A549 treated with AZD2906 at 1 μM for 4 hours (cell line): ENCODE measurements at places on chromosomes 12 and 14. TPM values are rescaled to one million over a fixed set of nuclear protein-coding genes. Genes with fewer than 3 reads are reported as not detected.

YBX3 gene
- total RNA-seq, result 245 to 262 TPM (median 259 TPM) in 5 replicates

ALDH6A1 gene
- total RNA-seq, result 2.0 to 3.1 TPM (median 2.6 TPM) in 5 replicates

TMEM233 gene
- total RNA-seq, result 0.02 to 0.15 TPM (median 0.07 TPM) in 4 of 5 replicates, not detected in the other

CLEC1B gene
- not detected in 5 replicates for total RNA-seq

CLEC2A gene
- total RNA-seq, result not detected in 5 replicates

GPR65 gene
- not detected in 5 replicates for total RNA-seq

FGF6 gene
- not detected in 5 replicates for total RNA-seq

RALGAPA1 gene
- 6.1 to 7.4 TPM (median 6.6 TPM) in 5 replicates for total RNA-seq
